ENCODE measurements at places on chromosomes 6 and 20.
A peak's percentile ranks its signal among the peaks of the same experiment; 100 is the strongest.

GRCh38 chr6:11172501-11173327 is 59.8 kb downstream of the NEDD9 start:
- peak; percentile 75 for DNase-seq

GRCh38 chr6:37713529-37714119 is 15.9 kb upstream of the MDGA1 start:
- DNase-seq, result no peak

GRCh38 chr6:96522465-96523009 is 931 bp downstream of the UFL1 start:
- DNase-seq, result no peak

GRCh38 chr6:29071831-29072723 is 15.0 kb downstream of the OR2B3 start:
- no peak for DNase-seq

- DNase-seq, result no peak
Measured at GRCh38 chr6:105713474-105714118, 310.7 kb upstream of the PREP start.

DNA sequence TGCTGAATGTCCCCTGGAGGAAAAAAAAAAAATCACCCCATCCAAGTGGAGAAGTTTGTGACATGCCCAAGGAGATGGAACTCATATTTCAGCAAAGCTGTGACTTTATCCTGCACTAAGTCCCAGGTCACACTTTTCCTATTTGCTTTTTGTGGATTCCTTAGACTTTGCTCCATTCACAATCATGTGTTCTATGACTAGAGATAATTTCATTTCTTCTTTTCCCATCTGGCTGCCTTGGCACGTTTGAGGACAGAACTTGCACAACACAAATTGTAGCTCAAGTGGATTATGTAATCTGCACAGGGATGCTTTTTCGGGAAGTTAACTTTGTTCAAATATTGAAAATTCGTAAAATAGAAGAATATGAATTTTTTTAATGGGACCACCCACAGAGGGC is 100.7 kb upstream of the PTPN1 start:
- no peak for DNase-seq

DNA sequence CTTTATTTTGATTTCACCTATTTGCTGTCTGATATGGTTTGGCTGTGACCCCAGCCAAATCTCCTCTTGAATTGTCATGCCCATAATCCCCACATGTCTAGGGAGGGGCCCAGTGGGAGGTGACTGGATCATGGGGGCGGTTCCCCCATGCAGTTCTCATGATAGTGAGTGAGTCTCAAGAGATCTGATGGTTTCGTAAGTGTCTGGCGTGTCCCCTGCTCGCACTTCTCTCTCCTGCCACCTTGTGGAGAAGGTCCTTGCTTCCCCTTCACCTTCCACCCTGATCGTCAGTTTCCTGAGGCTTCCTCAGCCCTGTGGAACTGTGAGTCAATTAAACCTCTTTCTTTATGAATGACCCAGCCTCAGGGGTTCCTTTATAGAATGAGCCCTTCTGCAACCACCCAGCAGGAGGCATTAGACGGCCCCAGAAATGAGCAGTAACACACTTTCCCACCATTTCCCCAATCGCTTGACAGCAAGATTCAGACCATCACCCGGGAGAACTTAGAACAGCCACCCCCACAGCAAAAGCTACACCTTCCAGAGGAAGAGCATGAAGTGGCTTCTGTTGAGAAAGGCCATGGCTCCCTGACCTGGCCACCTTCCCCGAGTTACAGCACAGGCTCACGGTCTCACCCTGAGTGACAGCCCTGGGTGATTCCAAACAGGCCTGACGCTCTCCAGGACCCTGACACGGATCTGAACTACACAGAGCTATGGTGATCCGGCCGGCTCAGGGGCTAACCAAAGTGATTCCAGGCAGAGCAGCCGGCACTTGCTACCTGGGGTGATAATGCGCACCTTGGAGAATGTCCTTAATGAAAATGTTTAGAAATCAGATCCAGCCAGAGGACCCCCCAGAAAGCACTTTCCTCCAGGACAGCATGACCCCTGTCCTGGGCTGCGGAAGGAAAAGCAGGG is 131.2 kb upstream of the CDH4 start:
- DNase-seq, result no peak

DNA sequence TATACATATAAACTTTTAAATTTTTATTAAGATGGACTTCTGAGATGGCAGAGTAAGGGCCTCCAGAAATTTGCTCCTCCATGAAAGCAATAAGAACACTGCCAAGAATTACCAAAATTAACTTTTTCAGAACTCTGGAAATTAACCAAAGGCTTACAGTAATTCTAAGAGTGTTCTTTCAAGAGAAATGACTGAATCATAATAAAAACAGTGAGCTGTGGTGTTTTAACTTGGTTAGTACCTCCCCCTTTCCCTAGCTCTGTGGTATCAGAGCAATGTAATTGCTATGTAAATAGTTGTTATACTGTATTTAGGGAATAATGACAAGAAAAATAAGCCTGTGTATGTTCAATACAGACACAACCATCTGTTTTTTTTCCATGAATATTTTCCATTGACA is 19.0 kb downstream of the HECA start:
- DNase-seq, result no peak

DNA sequence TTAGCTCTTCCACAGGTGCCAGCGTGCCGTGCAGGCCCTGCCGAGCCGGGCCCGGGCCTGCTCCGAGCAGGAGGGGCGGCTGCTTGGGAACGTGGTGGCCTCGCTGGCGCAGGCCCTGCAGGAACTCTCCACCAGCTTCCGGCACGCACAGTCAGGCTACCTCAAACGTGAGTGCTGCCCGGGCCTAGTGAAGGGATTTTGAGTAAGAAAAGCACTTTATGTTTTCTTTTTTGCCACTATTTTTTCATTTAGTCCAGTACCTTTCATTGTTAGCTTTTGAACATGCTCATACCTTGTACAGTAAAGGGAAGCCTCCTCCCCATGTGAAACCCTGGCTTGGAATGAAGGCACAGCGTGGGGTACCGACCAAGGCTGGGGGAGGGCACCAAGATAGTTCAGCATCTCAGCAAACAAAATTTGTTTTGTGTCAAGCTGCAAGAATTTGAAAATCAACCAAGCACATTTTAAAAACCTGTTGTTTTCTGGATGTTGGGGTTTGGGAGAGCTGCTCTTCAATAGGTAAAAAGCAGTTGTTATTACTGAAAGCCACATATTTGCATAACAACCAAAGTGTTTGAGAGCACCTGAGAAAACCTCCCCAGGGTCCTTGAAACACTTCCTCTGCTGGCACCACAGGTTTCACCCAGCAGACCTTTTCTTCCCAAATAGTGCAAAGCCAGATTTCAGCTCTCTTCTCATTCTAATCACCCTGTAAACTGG is 18.4 kb downstream of the STX16 start:
- no peak for DNase-seq

GRCh38 chr20:52941808-52942207 is 30.4 kb upstream of the TSHZ2 start:
- no peak for DNase-seq

DNA sequence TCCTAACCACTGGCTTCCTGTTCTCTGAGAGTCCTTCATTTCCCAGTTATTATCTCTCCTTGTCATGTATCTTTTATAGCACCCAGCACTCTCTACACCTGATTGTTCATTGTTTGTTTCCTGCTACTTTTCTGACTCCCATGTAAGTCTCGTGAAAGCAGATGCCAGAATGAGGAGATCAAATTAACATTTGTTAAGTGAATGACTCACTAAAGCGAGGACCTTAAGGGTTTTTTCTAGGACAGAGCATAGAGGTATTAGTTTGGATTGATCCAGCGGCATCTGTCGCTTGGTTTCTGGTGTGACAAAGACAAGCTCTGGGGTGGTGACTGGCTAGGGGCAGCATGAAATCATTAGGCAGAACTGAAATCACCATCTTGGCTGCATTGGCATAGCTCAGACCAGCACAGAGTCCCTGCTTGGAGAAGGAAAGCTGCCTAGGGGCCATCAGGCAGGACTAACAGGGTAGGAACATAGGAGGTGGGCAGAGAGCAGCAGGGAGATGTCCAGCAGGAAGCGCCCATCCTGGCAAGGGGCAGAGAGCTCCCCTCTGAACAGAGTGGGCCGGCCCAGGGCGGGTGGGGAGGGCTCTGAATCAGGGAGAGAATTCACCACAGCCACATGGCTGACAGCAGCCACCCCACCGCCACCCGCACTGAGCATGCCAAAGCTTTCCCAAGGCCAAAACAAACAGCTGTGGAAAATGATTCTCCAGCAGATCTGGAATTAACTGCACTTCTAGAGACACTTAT is 97.1 kb upstream of the CEP85L start:
- DNase-seq, result no peak

DNA sequence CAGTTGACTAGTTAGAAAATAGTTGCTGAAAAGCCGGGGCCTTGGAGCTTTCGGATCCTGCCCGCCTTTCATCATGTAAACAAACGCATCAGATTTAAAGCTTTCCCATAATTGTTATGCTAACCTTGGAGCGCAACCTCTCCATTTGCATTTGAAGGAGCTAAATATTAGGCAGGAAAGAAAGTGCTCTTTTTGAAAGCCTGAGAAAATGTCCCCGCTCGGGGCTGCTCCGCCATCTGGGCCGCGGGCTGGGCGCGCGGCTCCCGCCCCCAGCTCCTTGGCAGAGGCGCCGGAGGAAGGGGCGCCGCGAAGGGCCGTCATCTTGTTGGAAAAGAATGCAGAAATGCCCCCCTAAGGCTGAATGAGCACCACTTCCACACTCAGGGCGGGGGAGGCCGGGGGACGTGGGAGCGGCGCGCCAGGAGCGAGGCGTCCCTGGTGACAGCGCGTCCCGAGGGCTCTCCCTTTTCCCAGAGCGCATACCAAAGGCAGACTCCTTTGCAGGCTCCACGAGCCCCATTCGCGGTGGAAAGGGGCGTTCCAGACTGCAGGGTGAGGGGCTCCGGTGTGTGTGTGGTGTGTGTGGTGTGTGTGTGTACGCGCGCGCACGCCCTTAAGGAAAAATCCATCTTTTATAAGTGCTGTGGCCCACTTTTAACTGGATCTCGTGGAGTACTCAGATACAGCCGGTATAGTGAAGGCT is 145.6 kb upstream of the ID4 start:
- no peak for DNase-seq

GRCh38 chr6:44967481-44967880 is 360.6 kb upstream of the RUNX2 start:
- DNase-seq, result no peak

DNA sequence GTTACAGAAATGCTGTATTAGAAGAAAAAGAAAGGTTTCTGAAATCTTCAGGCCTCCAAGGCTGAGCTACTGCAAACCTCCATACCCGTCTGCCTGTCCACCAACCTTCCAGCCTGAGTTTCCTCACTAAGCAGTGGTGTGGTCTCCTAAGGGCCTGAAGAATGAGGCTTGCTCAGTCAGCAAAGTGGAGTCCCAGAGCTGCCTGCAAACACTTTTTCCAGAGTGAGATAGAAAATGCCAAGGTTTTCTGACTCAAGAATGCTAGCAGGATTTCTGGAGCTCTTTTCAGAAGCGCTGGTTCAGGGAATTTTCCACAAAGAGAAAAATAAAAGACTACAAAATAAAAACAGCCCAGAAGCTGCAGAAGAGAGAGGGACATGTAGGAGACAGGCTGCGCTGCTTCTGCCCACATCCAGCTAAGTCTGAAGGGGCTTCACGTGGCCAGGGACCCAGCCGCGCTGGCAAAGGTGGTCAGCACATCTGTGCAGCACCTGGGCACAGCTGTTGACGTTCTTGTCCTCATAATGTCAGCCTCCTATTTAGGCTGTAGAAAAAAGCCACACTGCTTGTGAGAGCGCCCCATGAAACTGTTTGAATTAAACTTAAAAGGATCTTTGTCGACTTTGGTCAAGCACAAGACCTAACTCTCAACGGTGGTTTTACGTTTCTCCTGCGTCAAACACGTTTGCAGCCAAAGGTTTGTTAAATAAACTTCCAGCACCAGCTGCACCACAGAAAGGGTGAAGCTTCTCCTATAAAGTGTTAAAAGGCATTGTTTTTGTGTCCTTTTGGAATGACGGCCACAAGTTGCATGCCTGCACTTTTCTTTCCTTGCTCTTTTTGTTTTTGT is 209.0 kb downstream of the THBS2 start:
- DNase-seq, result no peak
